GM18507 (cell line): ENCODE measurements at places on chromosomes 2 and 18.

DNA sequence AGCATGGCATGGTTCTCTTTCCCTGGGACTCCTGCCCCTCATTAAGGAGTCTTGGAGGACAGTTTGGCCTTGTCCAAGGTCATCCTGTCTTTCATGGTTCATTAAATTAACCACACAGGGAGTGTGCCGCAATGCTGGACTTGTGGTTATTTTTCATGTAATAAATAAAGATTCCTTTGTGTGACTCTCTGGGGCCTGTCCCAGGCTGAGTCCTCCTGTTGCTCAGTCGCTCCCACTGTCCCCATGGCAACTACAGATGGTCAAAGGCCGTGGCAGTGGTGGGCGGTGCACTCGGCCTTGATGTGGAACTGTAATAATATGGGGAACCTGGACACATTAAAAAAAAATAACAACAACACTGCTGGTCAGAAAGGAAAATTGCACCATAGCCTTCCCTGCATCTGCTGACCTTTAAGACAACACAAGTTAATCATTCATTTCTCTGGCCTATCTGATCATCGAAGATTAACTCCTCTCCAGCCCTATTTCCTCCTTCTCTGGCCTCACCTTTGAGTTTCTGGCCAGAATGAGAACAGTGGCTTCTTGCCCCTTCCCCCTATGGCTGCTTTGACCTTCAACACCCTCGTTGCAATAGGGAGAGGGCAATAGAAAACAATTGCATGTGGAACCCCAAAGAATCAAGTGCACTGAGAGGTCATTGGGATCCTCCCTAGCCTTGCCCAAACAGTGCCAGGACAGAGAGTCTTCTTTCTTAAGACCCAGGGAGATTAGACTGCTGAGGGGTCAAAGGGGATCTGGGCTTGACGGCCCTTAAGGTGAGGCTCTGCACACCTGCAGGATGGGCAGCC, 44.7 kb downstream of the PSD4 start:
- no peak for DNase-seq

- no peak for DNase-seq
Observed at GRCh38 chr2:206164261-206164862, 4.7 kb downstream of the EEF1B2 start.

DNA sequence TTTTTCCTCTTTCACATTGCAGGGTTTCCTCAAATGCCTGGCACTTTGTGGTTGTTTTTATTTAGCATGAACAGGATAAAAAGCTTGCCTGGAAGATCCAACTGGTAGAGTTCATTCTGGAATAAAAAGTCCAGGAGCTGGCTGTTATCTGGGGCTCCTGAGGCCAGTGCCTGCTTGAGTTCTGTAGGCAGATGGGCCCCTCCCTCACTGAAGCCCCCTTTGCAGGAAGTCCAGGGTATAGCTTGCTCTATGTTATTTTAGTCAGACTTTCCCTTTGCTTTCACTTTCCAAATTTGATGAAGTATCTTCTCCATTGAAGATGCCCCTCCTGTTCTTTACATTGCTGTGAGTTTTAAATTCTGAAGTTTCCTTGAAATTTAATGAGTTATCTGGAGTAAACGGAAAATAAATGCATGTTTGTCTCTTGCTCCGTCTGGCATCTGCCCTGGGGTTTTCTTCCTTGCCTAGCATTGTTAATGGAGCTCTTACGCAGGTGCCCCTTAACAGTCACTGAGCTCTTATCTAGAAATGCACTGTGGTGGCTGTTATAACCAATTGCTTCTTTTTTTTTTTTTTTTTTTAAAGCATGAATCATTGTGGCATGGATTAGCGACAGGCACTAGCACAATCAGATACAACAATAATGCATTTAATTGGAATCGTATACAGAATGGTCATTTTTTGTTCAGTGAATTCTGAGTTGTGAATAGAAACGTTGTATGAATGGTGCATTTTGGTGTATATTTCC, 27.0 kb upstream of the LPIN1 start:
- no peak for DNase-seq

DNA sequence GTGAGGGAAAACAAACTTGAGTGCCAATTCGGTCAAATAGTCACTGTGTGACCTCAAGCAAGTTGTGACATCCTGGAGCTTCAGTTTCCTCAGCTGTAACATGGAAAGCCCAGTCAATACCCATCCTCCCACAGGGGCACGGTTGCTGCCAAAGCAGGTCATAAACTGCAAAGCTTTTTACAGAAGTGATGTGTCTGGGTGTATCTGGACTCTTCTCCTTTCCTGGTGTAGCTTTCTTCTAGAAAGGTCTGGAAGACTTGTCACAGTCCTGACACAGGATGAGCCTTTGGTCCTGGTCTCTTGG, 4.2 kb upstream of the AFF3 start:
- no peak for DNase-seq

DNA sequence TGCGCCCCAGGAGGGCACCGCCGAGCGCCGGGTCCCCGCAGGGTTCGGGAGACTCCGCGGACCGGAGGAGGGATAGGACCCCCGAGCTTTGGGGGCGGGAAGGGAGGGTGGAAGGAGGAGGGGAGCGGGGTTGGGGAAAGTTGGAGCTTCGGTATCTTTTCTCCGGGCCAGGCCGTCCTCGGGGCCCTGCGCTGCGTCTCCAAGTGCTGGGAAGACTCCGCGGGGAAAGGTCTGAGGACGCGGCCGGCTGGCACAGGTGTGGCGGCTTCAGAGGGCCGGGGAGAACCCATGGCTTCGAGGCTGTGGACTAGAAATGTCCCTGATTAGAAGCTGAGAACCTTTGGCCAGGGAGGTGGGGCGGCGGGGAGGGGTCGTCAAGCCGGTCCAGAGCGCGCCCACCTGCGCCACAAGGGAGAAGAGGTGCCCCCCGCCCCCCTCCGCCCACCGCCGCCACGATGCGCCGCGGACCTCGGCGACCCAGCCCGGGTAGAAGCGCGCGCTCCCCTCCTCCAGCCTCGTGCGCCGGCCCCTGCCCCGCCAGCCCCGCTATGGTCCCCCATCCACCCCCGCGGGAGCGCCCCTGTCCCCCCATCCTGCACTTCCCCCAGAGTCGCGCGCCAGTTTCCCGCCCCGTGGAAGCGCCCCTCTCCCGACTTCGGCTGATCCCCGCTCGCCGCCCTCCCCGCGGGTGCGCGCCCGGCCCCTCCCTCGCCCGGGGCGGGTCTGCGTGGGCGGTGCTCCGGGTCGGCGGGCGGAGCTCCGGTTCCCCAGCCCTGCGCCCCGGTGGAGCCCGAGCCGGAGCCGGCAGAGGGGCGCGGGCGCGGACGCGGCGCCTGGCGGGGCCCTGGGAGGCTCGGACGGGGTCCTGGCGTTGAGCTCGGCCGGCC, at the start of gene SNTG2:
TSS of gene SNTG2 (plus strand) at position 770 of the 887 bp plus-strand sequence. CDS start 148 bp downstream, outside the sequence.
- peak; percentile 32 for DNase-seq

DNA sequence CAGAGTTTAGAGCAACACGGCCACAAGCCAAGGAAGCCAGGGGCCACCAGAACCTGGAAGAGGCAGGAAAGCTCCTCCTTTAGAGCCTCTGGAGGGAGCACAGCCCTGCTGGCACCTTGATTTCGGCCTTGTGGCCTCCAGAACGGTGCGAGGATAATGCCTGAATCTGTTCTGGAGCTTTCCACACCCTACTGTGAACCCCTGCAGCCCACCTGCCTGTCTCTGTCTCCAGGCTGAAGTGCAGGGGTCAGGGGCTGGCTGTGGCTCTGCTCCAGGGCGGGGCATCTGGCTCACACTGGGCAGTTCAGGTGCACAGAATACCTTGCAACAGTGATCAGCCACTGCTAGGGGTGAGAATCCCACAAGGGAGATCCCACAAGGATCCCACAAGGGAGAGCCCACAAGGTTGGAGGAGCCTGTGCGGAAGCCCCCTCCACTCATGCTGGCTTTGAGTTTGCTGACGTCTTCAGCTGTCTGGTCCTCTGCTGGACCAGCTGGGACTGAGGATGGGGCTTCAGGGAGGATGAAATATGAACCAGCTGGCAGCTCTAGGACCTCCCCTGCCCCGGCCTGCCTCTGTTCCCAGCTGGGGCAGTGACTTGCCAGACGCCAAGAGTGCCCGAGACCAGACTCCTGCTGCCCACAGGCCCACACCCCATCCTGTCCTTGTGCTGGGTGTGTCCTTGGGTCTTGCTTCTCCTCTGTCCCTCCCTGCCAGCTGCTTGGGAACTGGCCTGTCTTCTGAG, 56.4 kb upstream of the OTOS start:
- no peak for DNase-seq

GRCh38 chr2:60407398-60407797, 146.1 kb downstream of the BCL11A start:
- no peak for DNase-seq

DNA sequence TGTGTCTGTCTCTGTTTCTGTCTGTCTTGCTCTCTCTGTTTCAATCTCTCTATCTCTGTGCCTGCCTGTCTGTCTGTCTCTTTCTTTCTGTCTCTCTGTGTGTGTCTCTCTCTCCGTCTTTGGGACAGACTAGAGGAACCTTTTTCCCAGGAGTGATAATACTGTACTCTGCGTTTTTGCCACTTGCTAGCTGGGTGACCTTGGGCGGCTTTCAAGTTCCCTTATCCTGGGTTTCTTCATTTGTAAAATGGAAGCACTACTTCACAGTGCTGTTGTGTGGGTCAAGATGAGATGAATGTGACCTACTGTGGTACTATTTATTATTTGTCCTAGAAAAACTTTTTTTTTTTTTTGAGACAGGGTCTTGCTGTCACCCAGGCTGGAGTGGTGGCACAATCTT, 42.4 kb downstream of the HPCAL1 start:
- DNase-seq = no peak

- no peak for DNase-seq
Observed at GRCh38 chr2:12955864-12956263, 239.1 kb downstream of the TRIB2 start.

- DNase-seq = no peak
Observed at GRCh38 chr18:37499044-37499443, 66.6 kb downstream of the CELF4 start.

DNA sequence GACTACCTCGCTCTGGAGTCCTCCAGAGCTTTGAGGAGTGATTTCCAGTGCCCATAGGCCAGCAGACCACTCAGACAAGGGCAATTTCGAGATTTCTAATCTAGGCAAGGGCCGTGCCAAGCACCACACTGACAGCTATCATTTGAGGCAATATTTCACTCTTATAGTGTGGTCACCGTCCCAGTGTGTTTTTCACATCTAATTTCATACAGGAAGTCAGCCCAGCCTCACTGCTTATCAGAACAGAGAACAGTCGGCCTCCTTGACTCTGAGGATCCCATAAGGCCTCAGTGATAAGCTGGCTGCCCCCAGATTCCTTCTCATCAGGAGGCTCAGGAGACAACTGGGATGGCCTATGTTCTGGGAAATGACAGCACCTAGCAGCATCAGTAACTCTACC, 581 bp downstream of the CAPN14 start:
- peak; percentile 11 for DNase-seq

DNA sequence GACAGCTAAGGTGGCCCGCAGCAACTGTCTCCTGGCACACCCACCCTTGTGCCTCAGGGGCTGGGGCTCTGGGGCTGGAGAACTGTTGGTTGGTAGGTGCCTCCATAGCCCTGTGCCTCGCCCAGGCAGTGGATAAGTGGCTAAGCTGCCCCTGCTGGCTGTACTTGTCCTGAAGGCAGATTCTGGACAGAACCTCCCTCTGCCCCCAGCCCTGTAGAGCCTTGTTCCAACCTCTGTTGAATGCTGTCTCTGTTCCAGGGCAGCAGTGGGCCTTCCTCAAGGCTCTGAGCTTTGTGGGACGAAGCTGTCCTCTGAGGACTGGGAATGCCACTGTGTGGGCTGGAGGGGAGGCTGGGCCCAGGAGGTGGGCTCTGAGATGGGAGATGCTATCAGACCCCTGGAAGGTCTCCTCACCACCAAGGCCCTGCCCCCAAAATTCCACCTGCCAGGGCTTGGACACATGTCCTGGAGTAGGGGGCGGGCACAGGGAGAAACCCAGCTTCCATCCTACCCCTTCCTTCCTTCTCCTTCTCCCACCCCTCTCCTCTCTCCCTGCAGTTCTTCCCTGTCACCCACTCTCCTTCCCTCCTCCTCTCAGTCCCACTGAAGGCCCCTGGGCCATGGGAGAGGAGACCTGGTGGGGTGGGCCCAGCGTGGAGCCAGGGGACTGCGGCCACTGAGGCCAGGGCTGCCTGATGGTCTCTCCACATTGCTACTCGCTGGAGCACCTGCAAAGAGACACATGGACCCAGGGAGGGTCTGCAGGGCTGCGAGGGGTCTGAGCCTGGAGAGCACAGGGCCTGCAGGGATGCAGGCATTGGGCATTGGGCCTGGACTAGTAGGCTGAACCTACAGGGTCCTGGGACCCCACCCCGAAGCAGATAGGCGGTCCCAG, 1.7 kb upstream of the PDCD1 start:
- no peak for DNase-seq

DNA sequence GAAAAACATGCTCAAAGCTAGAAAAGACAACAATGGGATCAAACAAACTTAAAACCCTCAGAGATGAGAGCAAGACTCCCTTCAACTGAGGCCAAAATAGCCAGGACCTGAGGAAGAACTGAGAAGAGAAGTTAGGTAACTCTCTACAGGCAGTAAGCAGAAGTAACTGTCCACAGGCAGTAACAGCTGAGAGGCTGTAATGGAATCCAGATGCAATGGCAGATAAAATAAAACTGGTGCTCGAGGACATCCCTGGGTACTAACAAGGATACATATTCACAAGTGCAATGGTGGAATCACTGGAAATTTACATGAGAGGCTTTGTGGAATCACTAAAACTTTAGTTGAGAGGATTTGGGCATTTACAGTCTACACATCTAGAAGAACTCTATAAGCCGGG, 30.4 kb upstream of the C2orf66 start:
- DNase-seq = no peak

DNA sequence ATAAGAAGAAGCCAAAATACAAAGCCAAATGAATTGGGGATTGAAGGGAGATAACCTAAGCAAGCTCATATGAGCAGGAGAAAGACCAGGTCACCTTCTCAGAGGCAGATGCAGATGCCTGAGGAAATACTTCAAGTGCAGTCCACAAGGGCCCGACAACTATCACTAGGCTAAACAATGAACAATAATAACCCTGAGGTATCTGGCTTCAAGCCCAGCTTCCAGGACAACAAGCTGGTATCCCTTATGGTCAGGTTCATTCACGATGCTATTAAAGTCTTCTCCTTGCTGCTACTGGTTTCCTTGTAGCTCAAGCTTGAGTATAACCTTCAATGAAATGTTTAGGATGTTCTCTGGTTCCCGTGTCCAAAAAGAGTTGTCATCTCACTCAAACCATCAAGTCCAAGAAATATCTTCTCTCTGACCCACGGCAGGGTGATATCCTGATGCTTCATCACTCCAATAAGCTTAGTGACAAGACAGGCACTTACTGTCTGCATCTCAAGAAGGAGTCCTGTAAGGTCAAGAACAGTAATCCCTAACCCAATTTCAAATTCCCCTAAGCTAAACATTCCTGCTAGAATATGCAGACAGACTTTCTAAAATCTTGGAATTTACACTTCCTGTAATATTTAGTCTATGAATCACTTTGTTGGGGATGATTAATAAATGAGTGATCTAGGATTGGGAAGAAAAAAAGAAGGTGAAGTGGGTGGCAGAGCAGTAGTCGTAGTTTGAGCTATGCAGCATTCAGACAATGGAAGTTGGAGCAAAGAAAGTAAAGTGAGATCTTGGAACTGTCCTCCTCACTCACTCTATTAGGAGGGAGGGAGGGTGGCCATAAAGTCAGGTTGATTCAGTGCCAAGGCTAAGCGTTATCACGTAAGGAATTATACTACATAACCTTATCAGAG, 33.1 kb downstream of the CHN1 start:
- DNase-seq = no peak
